ENCODE measurements at places on chromosomes 4 and X.
A peak's percentile ranks its signal among the peaks of the same experiment; 100 is the strongest.

GRCh38 chr4:13461191-13461905, 22.8 kb downstream of the RAB28 start:
- DNase-seq, result no peak

DNA sequence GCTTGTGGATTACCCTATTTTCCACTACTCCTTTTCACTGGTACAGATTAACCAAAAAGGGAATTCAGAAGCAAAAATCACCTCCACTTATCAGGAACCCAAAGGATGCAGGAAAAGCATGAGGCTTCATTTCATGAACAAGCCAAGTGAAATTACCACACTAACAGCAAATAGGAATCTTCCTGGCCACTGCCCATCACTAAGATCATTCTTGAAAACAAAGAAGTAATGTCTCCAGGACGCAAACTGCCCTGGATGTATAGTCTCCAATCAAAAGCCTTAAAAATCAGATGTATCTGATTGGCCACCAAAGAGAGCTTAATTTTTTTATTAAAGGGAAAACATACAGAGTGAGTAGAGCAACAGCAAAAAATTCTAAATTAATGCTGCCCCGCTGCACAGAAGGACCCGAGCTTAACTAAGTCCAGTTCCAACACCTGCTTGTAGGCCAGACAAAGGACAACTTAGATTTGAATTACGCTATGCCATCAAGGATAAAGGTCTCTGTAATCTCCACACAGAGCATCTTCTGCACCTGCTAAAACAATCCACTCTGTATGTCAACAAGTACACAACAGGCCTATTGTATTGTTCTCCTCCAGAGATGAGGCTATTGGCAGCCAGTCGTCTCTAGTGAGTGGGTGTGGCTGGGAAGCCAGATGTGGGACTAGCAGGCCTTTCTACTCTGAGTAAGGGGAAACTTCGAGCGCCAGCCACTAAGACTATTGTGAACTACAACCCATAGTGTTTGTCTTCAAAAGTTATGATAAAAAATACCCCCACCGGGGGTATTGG, 12.4 kb downstream of the ZDHHC9 start:
- DNase-seq, result no peak

- peak; percentile 9 for DNase-seq
These were observed 213.1 kb upstream of the MID1 start for GRCh38 chrX:10833299-10834169.

DNA sequence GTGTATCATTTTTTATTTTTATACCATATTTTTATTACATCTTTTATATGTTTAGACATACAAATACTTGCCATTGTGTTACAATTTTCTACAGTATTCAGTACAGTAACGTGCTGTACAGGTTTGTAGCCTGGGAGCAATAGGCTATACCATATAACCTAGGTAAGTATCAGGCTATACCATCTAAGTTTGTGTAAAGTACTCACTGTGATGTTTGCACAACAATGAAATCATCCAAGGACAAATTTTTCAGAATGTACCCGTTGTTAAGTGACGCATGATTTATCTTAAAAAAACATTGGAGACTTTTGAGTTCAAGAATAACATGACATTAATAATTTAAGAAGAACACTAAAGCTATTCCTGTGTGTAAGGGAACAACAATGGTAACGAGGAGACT, 96.0 kb upstream of the LEF1 start:
- DNase-seq, result no peak

DNA sequence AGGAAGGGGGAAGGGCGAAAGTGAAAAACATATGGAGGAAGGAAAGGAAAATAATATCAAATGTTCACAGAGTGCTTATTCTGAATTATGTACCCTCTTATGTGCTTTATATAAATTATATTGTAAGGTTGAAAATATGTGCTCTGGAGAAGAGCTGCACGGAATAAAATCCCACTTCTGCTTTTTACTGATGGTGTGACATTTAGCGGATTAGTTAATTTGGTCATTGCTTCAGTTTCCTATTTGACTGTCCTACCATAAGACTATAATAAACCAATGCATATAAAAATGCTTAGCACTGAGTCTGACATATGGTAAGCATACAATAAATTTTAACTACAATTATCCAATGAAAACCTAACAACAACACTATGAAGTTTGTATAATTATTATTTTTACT, 86.2 kb downstream of the NPFFR2 start:
- no peak for DNase-seq

DNA sequence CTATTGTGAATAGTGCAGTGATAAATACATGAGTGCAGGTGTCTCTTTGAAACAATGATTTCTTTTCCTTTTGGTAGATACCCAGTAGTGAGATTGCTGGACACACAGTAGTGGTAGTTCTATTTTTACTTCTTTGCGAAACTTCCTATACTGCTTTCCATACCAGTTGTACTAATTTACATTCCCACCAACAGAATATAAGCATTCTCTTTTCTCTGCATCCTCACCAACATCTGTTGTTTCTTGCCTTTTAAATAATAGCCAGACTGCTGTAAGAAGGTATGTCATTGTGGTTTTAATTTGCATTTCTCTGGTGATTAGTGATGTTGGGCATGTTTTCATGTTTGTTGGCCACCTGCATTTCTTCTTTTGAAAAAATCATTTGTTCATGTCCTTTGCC, 105.9 kb downstream of the COL4A6 start:
- DNase-seq, result no peak

GRCh38 chr4:12138488-12138887, 709.8 kb upstream of the HS3ST1 start:
- no peak for DNase-seq

DNA sequence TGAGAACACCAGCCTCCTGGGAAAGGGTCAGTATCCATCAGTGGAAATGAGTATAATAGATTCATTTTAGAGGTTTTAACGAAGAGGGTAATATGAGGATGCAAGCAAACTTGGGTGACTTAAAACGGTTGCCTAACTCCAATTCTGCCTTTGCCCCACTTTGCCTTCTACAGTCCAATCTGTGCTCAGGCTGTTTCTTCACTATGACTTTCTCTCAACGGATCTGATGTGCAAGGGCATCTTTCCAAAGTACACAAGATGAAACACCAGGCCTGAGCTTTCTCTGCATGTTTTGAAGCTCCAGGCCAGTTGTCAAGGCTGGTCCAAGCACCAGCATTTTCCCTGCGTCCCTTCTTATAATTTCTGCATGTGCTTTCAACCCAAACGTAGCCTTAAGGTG, 68.0 kb upstream of the TMEM164 start:
- no peak for DNase-seq

DNA sequence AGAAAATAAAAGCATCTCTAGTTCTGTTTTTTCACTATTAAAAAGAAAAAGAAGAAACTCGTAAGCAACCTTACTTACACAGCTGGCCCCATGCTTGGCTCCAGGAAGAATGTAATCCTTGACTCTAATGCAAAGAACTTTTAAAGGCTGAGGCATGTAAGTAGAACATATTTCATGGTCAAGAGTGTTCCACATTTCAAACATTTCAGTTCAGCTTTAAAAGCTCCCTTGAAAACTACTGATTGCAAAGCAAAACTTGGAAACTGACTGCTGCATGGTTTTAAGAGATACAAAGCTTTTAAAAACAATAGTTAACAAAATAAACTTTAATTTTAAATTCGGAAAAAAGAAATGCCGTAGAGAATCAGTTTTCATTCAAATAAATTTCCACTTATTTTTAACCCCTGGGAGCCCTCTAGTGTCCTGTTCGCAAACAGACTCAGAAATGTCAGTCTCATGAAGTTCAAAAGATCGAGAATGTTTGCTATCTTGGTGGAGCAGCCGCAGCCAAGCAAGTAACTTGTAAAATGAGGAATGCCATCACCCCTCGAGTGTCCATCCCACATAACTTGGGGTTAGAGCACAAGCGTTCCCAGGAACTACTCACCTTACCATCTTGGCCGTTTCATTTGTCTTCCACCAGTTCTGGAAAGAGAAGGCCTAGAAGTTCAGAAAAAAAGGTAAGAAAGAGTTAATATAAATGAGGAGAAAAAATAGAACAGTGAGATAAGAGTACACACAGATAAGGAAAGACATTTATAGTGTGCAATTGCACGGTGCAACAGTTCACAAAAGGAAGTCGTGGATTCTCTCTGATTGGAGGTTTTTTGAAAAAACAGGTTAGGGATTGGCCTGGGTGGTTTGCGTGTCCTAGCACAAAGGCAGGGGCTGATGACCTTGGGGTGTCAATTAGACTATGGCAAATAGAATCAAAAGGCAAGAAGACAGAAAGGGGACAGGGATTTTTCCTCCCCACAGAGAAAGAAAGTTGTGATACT, at the start of gene GASK1B:
GASK1B (minus strand) TSS at position 765 of the 998 bp plus-strand sequence. CDS start 1,650 bp downstream, outside the sequence.
- DNase-seq, result peak; percentile 46

DNA sequence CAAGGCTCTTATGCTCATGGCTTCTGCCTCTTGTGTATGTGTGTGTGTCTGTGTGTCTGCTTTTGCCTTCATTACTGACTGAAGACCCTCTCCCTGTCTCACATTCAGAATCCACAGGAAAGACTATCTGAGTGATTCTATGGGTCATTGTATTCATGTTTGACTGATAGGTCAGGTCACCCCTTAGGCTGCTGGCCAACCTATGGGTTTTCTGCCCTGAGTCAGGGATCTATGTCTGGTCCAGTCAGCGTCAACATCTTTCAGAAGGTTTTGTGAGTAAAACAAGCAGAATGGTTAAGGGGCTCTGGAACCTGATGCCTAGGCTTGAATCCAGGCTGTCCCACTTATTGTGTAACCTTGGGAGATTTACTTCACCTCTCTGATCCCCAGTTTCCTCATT, 30.5 kb downstream of the NHSL2 start:
- no peak for DNase-seq

DNA sequence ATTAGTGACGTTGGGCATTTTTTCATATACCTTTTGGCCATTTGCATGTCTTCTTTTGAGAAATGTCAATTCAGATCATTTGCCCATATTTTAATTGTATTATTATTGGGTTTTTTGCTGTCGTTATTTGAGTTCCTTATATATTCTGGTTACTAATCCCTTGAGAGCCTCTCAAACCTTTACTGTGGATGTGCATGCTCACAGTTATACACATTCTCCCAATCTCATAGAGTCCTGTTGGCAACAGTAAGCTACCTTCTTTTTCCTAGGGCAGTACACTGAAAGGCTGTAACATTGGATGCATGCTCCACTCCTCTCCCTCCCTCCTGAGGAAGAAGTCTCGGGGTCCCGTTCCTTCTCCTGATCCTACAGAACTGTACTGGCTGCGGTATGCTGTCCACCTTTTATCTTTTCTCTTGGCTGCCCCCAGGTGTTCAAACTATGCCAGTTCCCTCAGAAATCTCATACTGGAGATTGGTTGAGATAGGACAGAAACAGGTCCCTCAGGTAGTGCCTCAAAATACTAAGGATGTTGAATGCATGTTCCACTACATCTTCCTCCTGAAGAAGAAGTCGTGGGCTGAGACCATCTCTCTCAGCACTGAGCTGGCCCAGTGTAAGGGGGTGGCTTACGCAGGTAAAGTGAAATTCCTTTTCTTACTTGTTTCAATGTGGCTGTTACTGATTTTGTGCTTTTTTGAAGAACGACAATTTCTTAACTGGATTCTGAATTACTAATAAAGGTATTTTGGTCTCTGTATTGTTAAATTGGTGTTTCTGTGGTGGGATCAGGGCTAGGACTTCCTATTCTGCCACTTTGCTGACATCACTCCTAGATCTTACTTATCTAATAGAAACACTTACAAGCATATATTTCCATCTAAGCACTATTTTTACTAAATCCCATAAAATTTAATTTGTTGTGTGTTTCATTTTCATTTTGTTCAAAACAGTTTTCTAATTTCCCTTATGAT, 145.4 kb upstream of the HUWE1 start:
- peak; percentile 11 for DNase-seq

DNA sequence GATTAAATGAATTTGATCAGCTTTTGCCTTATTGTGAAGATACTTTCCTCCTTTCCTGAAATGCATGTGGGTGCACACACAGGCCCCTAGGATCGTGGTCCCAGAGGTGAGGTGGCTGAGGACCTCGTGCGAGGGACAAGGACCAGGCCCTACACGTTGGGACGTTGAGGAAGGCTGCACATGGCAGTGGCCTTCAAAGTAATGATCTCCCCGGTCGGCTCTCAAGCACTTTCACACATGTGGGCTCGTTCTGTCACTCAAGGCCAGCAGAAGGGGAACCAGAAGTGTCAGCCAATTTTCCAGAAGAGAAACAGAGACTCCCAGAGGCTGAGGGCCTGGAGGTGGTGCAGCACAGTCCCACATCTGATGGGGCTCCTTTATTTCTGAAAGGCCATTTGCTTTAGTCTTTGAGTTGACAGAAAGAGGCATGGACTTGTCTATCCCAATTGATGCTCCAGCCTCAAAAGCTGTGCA, 196.8 kb downstream of the AFAP1 start:
- no peak for DNase-seq

DNA sequence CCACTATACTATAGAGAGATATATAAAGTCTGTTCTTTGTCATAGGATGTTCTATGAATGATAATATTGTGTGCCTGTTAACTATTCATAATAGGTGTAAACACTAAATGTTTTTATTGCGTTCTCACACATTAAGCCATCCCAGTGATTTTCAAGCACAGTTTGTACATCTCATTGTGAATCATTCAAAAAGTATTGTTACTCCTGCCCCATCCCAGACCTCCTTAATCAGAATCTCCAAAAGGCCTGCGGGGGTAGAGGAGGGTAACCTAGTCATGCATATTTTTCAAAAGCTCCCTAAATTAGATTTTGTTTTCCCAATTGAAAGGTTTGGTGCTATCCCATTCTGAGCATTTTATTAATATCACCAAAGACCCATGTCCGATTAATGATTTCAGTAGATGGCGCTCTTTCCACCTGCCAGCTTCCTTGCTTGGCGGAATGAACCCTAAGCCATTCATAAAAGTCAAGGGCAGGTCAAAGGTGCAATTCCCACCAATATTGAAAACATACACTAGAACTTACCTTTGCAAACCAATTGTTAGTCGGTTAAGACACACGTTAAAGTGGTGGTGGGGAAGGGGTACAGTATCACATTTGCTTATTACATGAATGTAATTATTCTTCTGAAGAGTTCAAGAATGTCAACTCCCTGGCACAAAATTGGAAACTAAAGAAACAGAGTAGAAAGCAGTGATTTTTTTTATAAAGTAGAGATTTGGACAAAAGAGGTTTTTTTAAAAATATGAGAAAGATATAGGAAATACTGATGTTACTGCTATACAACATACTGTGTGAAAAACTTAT, 5.8 kb upstream of the TET2 start:
- DNase-seq, result no peak

GRCh38 chrX:65127842-65128241, 151.6 kb upstream of the ZC4H2 start:
- no peak for DNase-seq

GRCh38 chr4:37073226-37073840, 171.2 kb upstream of the NWD2 start:
- DNase-seq, result no peak

- DNase-seq, result peak; percentile 48
These were observed 50.9 kb upstream of the PRDX4 start for GRCh38 chrX:23616361-23616760.

- DNase-seq, result no peak
These were observed 92.6 kb upstream of the TENM3 start for GRCh38 chr4:182150645-182151044.

GRCh38 chr4:172683021-172683420, 485.6 kb upstream of the GALNT7 start:
- DNase-seq, result no peak

- DNase-seq, result no peak
These were observed 1.2 kb downstream of the RAP1GDS1 start for GRCh38 chr4:98262431-98262830.

All from HTR-8/SVneo (cell line).